ENCODE measurements at places on chromosomes 16 and 17. TPM values are rescaled to one million over a fixed set of nuclear protein-coding genes. Genes with fewer than 3 reads are reported as not detected.

The TEX2 gene
- 16.1 TPM for total RNA-seq

The OR3A2 gene
- 1.4 TPM for total RNA-seq

The KLHL10 gene
- total RNA-seq, result not detected

The HEATR9 gene
- 1.1 TPM for total RNA-seq

The KRT33B gene
- total RNA-seq, result not detected

The HASPIN gene
- total RNA-seq, result 28.1 TPM

The TNK1 gene
- 2.6 TPM for total RNA-seq

The ANKFN1 gene
- total RNA-seq, result not detected

The KCNH6 gene
- not detected for total RNA-seq

The RAD51C gene
- total RNA-seq, result 70.6 TPM

The ZG16B gene
- total RNA-seq, result 2.9 TPM

The SYNGR3 gene
- total RNA-seq, result 3.4 TPM

The EME1 gene
- total RNA-seq, result 23.5 TPM

The HOXB9 gene
- 0.65 TPM for total RNA-seq

The PRCD gene
- total RNA-seq, result not detected

The KRTAP1-1 gene
- total RNA-seq, result not detected

The GHDC gene
- 16.6 TPM for total RNA-seq

The SERPINF2 gene
- 0.31 TPM for total RNA-seq

The FLYWCH2 gene
- total RNA-seq, result 22.5 TPM

The KCNJ2 gene
- total RNA-seq, result not detected

The MEOX1 gene
- 5.4 TPM for total RNA-seq

The PPP1R1B gene
- not detected for total RNA-seq

The PER1 gene
- 35.0 TPM for total RNA-seq

The CD300E gene
- not detected for total RNA-seq

The TBC1D3 gene
- not detected for total RNA-seq

The NT5M gene
- total RNA-seq, result 8.3 TPM

The RRAD gene
- total RNA-seq, result not detected

The AATK gene
- 1.1 TPM for total RNA-seq

The LGALS9B gene
- total RNA-seq, result 0.47 TPM

The ULK2 gene
- 9.5 TPM for total RNA-seq

The SBK1 gene
- 10.7 TPM for total RNA-seq

The PRDM7 gene
- not detected for total RNA-seq

The SPN gene
- total RNA-seq, result 339 TPM

The PRR35 gene
- total RNA-seq, result not detected

The CHD9 gene
- 32.1 TPM for total RNA-seq

The SP6 gene
- 0.05 TPM for total RNA-seq

The CSH1 gene
- not detected for total RNA-seq

The CMIP gene
- total RNA-seq, result 70.4 TPM

The RFNG gene
- 19.4 TPM for total RNA-seq

The NOG gene
- total RNA-seq, result 0.63 TPM

The SOX15 gene
- total RNA-seq, result 0.34 TPM
